Stimulated activated CD4-positive, alpha-beta T cell treated with anti-CD3 and anti-CD28 coated beads, TNF-alpha, amount 100 ng/mL, for 4 hours (primary cell): ENCODE measurements at places on chromosomes 6 and 20.

DNA sequence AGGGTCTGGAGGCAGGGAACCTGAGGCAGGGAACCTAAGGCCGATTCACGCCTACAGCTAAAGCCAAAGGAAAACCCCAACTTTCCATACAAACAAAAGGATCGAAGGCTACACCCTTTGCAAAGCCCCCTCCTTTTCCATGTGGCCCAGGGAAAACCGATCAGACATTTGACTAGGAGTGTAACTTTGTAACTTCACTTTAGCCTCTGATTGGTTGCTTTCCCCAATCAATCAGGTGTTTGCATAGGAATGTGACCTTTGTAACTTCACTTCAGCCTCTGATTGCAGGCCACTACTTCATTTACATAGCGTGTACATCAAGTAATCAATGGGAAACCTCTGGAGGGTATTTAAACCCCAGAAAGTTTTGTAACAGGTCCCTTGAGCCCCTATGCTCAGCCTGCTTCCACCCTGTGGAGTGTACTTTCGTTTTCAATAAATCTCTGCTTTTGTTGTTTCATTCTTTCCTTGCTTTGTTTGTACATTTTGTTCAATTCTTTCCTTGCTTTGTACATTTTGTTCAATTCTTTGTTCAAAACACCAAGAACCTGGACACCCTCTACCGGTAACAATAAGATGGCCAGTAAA lies 43.3 kb downstream of the CHD6 start:
- no peak for DNase-seq

DNA sequence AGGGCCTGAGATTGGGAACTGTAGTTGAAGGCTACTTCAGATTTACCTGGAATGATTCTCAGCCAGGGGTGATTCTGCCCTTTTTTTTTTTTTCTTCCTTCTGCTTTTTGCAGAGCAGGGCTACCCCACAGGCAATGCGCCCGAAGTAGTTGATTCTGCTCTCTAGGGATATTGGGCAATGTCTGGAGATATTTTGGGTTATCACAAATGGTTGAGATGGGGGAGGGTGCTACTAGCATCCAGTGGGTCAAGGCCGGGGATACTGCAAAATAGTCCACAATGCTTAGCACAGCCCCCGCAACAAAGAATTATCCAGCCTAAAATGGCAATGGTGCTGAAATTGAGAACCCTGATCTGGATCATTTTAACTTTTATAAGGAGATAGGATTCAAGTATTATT lies 71.2 kb upstream of the ZMYND8 start:
- DNase-seq: no peak

GRCh38 chr6:33770833-33771145 lies 18.1 kb downstream of the LEMD2 start:
- DNase-seq: no peak

- no peak for DNase-seq
Observed at GRCh38 chr20:50548396-50548795, 38.2 kb downstream of the PTPN1 start.

DNA sequence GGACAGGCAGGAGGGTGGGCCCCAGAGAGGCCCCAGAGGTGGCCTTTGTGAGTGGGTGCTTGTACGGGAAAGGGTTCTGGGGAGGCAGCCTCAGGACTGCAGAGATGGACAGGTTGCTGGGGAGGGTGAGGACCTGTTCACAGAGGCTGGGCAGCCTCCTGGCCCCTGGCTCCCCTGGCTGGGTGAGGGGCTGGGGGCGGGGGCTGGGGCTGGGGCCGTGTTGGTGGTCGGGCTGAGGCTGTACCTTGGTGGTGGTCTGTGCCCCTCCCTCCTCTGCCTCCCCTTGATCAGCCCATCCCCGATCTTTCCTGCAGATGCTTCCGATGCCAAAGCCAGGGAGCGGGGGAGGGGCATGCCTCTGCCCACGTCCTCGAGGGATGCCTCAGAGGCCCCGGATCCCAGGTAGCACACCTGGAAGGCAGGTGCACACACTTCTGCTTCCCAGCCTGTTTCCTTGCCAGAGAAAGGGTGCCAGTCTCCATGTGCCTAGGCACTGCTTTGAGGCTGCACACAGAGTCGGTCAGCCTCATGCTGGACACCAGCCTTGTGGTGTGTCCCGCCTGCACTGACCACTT lies 4.8 kb downstream of the TCEA2 start:
- no peak for DNase-seq

DNA sequence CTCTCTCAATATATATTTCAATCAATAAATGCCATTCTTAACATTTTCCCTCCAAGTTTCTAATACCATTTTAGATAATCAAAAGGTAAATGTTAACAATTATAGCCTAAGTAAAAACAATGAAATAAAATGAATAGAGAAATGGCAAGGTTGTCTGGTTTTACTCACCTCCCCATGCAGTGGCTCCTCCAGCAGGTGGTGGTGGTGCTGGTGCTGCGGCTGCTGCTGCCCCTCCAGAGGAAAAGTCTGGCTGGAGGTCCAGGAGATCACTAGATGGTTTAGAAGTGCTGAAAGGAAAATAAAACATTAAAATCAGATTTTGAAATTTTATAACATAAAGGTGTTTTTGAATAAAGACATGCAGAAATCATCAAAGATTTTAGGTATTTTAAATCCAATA lies 93.2 kb downstream of the PRSS35 start:
- no peak for DNase-seq

GRCh38 chr20:62616728-62617621 lies 25.3 kb upstream of the SLCO4A1 start:
- DNase-seq: peak; percentile 55

DNA sequence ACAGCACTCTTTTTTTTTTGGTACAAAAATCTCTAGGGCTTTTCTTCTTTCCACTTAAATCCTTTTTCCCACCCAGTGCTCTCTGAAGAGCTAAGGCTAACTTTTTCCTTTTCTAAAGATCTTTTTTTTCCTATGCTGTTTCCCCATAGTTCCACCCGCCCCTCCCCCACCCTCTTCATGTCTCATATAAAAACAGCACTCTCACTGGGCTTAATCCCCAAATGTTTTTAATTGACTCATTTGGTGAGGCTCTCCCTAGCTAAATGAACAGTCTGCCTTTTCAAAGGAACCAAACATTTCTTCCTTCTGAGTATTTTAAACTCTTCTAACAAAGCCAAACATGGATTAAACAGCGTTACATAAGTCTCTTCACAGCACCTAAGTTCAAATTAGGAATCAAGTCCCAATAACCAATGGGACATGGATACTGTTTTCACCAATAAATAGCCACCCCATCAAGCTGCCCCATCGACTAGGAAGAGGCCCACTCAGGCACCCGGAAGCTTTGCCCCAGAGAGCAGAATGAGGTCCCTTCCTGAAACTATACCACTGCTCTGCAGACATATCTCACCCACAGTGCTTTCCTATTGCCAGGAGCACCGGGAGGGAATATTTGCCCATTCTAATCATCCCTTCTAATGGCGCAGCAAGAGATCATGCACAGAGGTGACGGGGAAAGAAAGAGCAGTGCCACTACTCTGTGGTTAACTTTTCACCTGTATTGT lies 63.7 kb downstream of the ATXN1 start:
- DNase-seq: no peak

GRCh38 chr6:125363824-125364165 lies 62.0 kb upstream of the HDDC2 start:
- DNase-seq: no peak

GRCh38 chr20:840858-841567 lies 7.5 kb downstream of the FAM110A start:
- DNase-seq: no peak

DNA sequence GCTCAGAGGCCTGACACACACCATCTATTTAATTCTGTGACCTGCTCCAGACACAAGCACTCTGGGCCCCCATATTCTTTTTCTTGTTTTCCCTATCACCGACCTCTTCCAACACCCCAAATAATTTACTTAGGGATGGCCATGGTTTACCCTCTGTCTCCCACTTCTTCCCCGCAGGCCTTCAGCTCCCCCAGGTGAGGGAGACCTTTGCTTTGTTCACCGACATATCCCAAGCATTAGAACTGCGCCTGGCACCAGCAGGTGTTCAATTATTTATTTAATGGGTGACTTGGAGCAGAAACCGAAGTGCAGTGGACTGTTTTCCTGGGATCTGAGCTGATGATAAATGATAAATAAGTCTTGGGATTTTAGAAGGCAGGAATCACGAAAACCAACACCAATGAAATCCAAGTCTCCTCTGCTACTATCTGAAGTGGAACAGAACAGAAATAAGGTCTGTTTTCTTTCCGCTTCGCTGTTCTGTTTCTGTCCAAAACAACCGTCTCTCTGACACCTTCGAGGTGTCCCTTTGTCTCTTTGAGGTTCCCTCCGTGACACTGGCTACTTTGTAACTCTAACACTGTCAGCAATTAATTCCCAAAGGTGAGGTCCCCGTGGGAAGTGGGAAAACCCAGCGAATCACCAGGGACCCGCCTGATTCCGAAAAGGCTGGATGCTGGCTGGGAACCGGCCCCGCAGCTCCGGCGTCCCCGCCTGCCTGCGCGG lies 1.1 kb upstream of the RIN2 start:
- no peak for DNase-seq

GRCh38 chr20:18543216-18543615 lies 24.0 kb upstream of the SMIM26 start:
- DNase-seq: no peak

- DNase-seq: no peak
Observed at GRCh38 chr6:148244217-148244935, 98.3 kb upstream of the SASH1 start.

- DNase-seq: no peak
Observed at GRCh38 chr20:49561806-49562205, 6.1 kb downstream of the PTGIS start.

DNA sequence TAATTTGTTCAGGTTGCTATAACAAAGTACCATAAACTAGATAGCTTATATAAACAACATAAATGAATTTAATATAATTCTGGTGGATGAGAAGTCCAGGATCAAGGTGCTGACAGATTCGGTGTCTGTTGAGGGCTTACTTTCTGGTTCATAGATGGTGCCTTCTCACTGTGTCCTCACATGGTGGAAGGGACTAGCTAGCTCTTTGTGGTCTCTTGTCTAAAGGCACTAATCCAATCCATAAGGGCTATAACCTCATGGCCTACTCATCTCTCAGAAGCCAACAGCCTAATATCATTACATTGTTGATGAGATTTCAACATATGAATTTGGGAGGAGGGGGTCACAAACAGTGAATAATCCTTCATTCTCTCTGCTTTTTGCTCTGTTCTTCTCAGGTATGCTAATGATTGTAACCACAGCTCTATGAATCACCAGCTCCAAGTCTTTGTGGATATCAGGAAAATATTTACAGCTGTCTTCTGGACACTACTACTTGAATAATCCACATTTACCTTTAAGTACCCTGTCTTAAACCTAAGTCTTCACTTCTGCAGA lies 122.3 kb downstream of the NKAIN2 start:
- no peak for DNase-seq

- no peak for DNase-seq
Observed at GRCh38 chr20:58099291-58099935, 129.0 kb downstream of the ANKRD60 start.

DNA sequence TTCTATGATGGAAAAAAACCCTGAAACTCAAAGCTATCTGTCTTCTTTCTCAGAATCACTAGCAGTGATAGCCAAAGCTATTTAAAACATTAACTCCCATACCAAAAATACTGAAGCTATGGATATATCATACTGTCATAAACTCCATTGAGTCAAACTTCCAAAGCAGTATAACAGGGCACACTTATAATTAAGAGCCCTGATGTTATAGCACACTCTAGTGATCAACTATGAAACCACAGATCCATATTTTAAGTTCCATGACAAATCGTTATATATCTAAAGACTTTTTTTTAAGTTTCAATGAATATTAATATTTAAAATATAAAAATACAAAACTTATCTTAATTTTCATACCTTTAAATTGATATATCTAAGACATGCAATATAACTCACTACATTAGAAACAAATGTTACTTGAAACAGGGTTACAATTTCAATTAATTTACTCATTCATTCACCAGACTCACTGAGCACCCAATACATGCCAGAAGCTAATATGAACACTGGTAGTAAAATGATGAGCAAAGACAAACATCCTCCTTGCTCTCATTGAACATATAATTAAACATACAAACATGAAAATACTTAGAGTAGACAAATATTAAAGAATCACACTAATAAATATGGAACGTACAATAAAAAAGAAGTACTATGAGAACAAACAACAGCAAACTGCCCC lies 69.3 kb downstream of the IBTK start:
- DNase-seq: no peak

DNA sequence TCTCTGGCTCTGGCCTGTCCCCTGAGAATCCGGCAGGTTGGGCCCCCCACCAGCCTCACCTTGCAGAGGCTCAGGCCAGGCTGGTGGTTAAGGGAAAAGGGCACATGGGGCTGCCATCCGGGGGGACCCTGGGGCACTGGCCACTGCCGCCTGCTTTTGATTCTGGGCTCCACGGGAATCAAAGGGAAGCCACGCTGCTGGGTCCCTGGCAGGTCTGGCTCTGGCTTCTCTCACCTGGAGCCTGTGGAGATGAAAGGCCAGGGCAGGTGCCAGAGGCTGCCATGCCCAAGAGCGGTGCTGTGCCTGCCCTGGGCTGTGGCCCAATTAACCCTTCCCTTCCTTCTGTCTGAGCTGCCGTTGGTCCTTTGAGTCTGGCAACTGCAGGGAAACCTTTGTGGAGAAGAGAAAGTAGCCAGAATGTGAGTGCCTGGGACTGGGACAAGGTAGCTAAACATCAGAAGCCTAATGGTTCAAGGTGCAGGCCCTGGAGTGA lies 9.4 kb upstream of the CDH22 start:
- no peak for DNase-seq

DNA sequence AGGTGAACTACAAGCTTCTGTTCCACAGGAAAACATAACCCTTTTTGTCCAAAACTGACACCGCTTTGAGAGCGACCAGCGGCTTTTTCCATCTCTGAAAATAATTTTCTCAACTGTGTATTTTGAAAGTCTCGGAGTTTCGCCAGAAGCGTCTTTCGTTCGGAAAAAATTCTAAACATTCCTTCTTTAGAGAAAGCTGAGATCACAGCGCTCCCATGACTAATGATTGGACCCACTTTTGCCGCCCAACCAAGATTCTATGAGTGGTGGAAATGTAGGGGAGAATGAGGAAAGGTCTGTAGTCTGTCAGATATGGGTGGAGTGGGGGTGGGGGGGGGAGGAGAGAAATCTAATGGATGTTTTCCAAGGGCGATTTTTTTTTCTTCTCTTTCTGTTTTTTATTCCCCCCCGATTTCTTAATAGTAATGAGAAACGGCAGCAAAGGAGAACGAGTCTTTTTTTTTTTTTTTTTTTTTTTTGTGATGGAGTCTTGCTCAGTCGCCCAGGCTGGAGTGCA lies 189.3 kb downstream of the TRIM27 start:
- no peak for DNase-seq

- DNase-seq: no peak
Observed at GRCh38 chr6:41455410-41455809, 90.8 kb upstream of the FOXP4 start.

GRCh38 chr6:52672412-52673025 lies 1.6 kb downstream of the TMEM14A start:
- no peak for DNase-seq

GRCh38 chr20:18304618-18305017 lies 16.3 kb downstream of the ZNF133 start:
- no peak for DNase-seq

- no peak for DNase-seq
Observed at GRCh38 chr6:147078106-147078505, 126.1 kb upstream of the STXBP5 start.
